GM12864 (cell line): ENCODE measurements at places on chromosomes 13 and 19.

GRCh38 chr19:35940078-35940775 is 4.1 kb downstream of the LRFN3 start:
- no peak for DNase-seq

GRCh38 chr13:52850072-52850395 is 1.6 kb upstream of the PCDH8 start:
- DNase-seq, result no peak

DNA sequence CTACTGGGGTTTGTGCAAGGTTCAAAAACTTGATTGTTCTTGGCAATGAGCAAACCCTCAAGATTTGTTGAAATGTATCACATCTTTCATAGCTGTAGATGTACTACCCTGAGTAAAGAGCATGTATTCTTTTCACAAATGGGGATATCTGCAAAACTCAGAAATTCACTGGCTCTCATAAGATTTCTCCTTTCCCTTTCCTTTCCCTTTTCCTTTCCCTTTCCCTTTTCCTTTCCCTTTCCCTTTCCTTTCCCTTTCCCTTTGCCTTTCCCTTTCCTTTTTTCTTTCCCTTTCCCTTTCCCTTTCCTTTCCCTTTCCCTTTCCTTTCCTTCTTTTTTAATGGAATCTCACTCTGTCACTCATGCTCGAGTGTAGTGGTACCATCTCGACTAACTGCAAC is 69.1 kb downstream of the FNDC3A start:
- DNase-seq, result no peak

GRCh38 chr13:32894589-32895001 is 121.6 kb upstream of the KL start:
- no peak for DNase-seq

GRCh38 chr19:45526143-45526542 is 18.9 kb downstream of the VASP start:
- no peak for DNase-seq

DNA sequence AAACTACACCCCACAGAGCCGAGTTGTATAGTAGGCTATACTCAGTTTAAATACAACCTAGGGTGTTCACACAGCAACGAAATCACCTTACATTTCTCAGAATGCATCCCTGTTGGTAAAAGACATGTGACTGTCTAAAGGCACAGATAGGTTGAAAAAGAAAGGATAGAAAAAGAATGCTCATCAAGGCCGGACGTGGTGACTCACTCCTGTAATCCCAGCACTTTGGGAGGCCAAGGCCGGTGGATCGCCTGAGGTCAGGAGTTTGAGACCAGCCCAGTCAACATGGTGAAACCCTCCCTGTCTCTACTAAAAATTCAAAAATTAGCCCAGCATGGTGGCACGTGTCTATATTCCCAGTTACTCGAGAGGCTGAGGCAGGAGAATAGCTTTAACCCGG is 3.8 kb upstream of the IL17D start:
- no peak for DNase-seq

- DNase-seq, result no peak
Measured at GRCh38 chr19:40266119-40266518, 19.0 kb downstream of the AKT2 start.

- no peak for DNase-seq
Measured at GRCh38 chr19:46753420-46754155, 7.3 kb upstream of the STRN4 start.

GRCh38 chr13:21014139-21014501 is 47.3 kb downstream of the LATS2 start:
- DNase-seq, result no peak

GRCh38 chr13:76953968-76954367 is 5.7 kb downstream of the ACOD1 start:
- DNase-seq, result no peak

DNA sequence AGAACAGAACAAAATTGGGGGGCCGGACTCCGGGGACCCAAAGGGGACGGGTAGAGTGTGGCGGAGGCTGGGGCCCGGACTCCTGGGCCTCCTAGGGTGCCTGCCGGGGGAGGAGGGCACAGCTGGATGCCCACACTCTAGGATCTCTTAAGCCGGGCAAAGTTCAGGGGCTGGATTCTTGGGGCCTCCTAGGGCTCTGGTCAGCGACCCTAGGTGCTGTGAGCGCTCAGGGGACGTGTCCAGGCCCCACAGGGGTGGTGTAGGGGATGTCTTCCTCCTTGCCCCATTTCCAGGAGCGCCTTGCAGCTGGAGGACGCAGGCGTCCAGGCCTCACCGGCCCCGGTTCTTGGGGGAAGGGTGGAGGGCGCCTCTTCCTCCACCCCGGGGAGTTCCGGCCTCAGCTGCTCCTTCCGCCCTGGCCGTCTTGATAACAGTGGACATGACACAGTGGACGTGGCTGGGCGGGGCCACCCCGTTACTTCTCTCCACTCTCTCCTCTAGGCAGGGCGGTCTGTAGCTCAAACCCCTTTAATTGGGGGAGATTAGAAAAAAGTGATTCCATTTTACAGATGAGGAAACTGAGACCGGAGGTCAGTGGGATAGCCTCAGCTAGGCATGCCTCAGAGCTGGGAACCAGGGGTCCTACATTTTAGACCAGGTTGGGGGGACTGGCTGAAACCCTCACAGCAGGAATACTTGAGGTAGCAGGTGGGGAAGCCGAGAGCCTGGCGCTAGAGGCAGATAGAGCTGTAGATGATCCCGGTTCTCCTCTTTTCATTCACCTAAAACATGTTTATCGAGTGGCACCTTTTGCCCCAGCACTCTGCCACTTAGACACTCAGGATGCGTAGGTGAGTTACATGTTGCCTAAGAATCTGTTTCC is 705 bp downstream of the STXBP2 start:
- no peak for DNase-seq

DNA sequence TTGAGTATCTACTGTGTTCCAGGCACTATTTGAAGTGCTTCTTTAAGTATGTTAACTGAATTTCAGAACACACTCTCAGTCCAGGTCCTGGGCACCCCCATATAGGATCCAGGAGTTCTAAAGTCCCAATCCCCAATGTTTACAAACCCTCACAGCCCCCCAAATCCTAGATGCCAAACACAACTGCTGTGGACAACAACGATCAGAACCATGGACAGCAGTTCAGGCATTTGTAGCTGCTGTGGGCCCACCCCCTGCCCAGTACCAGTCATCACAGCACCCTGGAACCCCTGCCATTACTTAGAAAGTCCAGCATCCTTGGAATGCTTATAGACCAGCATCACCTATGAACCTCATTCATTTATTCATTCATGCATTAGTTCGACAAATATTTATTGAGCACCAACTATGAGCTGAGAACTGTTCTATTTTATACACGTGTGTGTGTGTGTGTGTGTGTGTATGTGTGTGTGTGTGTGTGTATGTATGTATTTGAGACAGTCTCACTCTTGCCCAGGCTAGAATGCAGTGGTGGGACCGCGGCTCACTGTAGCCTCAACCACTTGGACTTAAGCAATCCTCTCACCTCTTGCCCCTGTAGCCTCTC is 19.3 kb upstream of the SDHAF1 start:
- no peak for DNase-seq

DNA sequence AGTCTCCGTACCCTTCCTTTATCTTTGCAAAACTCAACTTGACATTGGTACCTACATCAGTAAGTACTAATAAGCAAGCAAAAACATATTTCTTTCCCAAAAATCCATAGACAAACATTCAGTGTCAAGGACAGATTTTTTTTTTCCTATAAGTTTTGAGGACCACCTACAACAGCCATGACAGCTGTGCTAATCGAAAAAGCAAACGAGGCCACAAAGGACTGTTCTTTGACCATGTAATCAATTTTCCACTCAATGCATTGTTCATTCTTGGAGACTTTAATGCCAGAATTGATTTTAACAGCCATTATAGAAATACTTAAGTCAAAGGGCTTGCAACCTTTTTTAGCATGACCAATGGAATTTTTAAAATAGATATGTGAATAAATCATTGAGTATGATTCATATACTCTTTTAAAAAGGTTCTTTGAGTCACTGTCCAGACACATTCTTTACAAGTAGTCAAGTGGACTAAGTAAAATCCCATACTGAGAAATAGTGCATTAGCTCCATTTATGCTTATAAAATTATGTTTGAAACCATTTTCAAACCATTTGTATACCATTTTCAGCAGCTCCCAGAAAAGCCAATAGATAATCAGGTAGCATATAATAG is 323.9 kb downstream of the MZT1 start:
- no peak for DNase-seq

DNA sequence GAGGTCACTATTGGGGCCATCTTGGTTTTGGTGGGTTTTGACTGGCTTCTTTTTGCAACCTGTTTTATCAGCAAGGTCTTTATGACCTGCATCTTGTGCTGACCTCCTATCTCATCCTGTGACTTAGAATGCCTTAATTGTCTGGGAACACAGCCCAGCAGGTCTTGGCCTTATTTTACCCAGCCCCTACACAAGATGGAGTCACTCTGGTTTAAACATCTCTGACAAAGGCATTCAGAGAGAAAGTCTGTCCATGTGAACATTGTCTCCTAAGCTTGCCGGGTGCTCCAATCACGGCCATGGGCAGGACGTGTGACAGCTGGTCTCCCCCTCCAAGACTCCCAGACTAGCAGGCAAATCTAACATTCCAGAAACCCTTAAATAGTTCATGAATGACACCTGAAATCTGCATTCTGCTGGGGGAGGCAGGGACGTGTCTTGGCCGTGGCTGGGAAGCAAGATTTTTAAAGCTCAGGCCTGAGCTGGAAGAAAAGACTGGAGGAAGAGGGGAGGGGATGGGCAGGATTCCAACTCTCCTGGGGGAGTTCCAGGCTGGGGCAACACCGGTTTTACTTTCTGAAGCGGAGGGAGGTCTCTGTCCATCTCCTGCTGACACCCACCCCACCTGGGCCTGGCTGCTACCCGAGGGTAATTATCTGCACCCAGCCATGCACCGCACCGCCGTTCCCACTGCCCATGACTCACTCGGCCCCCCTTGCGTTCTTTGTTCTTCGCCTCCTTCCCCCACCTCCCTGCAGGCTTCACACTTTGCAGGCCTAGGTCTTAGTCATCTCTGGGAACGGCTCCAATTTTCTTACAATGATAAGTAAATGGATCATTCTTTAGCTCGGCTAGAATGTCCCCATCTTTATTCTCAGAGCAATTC is 11.6 kb upstream of the OR1M1 start:
- DNase-seq, result no peak

- DNase-seq, result no peak
Measured at GRCh38 chr13:60838581-60838980, 441.6 kb downstream of the TDRD3 start.

GRCh38 chr13:71358218-71358617 is 508.8 kb downstream of the DACH1 start:
- no peak for DNase-seq

DNA sequence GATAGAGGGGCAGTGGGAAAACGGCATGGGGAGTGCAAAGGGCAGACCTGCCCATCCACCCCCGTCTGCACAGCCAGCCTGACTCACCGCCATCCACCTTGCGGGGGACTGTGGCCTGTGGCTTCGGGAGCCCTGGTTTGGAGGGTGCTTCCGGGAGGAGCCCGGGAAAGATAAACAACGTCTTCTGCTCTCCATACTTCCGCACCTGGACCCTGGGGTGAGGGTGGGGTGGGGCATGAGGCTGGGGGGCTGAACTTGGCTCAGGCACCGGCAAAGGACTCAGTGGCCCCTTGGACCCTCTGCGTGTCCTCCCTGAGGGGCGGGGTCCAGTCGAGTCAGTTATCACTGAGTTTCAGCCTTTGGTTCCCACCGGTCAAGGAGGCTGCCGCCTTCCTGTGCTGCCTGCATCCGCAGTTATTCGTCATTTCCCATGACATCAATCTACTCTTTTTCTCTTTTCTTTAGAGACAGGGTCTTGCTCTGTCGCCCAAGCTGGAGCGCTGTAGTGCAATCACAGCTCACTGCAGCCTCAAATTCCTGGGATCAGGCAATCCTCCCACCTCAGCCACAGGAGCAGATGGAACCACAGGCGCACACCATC is 3.2 kb downstream of the GPR108 start:
- no peak for DNase-seq

DNA sequence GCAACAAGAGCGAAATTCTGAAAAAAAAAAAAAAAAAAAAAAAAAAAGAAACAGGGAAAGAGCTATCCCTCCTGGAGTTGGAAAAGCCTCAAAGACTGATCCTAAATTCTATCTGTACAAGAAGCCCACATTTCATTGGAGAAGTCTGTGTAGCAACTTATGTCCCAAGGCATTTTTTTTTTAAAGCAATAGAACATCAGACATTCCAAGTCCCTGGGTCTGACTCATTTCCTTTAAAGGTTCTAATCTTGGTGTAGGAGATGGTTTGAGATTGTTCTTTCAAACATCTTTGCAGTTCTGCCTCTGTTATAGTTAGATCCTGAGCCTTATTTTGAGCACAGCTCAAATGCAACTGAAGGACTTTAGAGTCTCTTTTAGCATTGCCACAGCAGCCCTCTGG is 706.5 kb upstream of the MIR17HG start:
- DNase-seq, result no peak

DNA sequence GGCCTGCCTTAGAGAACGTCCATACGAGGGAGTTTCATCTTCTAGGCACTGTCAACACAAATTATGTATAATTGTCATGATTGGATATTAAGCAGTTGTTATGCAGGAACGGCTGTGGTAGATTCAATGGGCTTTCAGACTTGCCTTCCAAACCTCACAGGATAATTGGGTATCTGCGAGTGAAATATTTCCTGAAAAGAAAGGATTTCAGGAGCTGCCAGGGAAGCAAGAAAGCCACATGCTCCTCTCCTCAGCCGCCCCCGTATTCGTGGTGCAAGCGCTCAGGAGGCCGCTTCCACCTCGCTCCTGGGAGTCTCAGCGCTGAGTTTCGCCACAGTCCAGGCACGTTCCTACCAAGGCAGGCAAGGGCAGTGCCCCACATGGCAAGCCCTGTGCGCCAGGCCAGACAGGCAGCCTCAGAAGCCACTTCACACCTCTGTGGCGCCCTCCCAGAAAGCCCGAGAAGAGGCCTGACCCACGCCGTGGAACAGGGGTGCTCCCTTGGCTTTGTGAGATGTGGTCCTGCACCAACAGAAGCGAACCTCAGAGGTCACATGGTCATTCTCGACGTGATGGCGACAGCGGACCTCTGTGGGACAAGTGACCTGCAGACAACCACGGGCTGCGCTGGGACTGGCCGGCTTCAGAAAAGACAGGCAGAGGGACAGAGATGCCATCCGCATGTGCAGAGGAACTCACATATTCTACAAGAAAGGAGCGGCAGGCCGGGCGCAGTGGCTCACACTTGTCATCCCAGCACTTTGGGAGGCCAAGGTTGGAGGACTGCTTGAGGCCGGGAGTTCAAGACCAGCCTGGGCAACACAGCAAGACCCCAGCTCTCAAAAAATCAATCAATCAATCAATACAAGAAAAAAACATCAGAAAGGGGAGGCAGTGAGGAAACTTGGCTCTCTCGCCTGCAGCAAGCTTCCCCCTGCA is 41.4 kb downstream of the CEBPG start:
- no peak for DNase-seq
